ENCODE measurements at places on chromosomes 3 and 15.

DNA sequence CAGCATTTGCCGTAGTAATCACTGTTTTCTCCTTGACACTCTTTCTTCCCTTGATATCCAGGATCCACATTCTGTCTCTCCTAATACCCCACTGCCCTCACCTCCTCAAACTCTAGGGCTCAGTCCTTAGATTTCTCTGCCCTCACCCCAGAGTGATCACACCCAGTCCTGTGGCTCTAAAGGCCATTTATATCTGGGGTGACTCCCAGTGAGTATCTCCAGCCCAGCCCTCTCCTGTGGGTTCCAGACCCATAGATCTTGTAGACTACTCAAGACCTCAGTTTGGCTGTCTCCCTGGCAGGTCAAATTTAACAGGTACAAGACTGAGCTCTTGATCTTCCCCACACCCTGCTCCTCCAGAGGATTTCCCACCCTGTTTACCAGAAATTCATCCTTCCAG is 1.3 kb downstream of the GRK7 start:
- DNase-seq: no peak

DNA sequence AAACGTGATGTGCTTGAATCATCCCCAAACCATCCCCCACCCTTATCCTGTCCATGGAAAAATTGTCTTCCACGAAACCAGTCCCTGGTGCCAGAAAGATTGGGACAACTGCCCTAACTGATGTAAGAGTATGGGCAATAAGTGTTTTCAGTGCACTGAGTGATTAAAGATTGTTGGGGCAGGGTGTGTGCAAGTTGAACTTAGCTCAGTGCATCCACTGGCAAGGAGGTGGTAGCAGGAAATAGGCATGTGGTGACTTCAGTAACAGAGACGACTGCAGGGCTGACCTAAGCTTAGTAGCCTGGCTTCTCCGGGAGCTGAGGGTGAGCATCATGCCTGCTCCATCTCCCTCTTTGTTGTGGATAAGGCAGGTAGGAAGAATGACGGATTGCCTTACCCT is 27.5 kb downstream of the PAQR9 start:
- DNase-seq: no peak

GRCh38 chr3:143430568-143430967 is 311.0 kb downstream of the CHST2 start:
- no peak for DNase-seq

DNA sequence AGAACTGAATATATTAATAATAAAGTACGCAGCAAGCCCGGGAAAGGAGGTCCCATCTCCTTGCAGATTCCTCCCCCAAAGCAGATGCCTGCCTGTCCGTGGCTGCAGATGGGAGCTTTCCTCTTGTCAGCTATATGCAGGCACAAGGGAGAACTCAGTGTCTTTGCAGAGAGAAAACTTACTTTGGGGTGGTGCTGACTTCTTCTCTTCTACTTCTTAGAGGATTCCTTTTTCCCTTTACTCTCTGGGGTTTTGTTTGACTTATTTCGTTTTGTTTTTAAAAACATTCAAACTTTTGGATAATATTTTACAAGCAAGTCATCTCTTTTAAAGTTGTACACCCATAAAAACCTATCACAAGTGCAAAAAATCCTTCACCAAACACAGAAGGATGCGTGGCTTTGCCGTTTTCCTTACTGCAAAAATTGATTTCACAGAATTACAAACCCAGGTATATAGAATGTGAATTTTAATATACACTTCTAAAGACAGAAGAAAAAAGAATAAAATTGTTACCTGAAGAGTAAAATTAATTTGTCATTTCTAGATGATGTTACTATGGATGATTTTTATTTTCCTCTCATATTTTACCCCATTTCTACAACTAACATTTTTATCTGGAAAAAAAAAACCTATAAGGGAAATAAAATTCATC is 65.3 kb upstream of the IGF1R start:
- no peak for DNase-seq

DNA sequence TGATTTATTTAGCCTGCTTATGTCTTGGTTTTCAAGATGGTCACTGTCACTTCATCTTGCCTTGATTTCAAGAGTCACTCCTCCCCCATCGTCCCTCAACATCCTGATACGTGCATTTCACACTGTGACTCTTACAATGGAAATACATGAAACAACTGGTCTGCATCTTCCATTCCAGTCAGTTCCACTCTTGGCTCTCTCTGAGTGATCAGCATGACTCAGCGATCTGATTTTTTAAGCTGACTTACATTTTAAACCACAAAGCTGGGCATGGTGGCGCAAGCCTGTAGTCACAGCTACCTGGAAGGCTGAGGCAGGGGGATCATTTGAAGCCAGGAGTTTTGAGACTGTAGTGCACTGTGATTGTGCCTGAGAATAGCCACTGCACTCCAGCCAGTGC is 271.2 kb upstream of the ROPN1 start:
- DNase-seq: no peak

DNA sequence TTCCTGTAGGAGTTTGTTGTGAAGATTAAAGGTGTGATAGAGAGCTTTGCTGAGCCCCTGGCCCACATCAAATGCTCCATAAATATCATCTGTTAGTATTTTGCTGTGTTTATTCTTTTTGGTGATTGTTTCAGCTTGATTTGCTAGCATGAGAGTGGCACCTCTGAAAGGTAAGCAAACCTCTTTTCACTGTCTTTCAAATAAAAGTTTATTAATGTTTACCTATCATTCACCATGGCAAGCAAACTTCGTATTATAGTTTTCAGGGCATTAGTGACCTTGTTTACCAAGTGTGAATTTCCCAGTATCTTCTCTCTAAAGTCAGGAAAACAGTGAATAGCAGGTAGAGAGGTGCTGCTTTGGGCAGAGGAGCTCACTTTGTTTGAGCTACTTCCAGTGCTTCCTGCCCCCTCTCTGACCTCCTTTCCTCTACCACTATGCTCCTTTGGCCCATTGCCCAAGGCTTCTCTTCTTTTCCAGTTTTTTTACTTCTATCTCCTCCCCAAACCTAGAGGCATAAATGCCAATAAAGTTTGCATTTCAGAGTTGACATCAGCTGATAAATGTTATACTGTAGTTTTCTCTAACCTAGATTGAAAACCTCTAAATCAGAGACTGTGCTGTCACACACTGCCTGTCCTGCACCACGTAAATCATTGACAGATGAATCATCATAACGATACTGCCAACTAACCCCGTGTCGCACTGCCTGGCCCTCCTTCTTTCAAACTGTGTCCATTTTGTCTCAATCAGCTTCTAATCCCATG is 569.0 kb downstream of the TUSC7 start:
- DNase-seq: no peak

DNA sequence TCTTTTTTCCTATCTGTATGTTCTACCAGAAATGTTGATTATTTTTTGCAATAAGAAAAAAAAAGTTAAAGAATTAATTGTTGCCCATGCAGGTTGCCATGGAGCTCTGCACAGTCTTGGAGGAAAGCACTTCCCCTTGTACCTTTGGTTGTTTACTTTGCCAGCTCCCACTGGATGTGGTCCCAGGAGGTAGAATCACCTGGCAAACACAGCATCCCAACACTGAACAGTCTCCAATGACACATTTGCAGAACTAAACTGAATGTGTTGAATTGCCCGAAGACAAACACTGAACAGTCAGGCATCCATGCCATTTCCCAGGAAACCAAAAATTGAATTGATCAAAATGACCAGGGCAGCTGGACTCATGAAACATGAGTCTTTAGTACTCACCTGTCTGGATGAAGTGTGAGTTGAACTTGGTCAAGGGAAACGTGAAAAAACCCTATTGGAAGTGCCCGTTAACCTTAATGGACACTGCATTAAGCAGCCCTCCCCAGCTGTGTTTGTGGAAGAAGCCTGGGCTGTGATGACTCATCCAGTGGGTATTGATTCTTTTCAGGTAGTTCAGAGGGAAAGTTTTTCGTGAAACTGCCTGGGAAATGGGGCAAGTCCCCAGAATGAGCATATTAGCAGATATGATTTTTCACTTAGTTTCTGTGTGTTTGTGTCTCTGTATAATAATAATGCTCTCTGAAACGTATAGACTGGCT is 284.7 kb upstream of the STT3B start:
- no peak for DNase-seq

- DNase-seq: no peak
These were observed 150.4 kb upstream of the BFSP2 start for GRCh38 chr3:133249490-133249889.

DNA sequence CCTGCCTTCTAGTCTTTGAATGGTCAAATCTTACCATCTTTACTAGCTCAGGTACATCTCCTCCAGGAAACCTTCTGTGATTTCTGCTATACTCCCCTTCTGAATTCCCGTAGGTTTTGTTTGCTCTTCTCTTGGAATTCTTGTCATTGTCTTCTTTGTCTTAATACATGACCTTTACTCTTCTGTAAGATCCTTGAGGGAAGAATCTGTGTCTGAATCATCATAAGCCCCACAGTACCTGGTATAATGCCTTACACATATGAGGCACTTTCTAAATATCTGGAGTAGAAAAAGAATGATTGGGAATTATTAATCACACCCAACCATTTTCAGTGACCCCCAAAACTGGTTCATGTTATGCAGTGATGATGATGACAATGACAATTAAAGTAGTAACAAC is 210.1 kb upstream of the NR2E3 start:
- no peak for DNase-seq

DNA sequence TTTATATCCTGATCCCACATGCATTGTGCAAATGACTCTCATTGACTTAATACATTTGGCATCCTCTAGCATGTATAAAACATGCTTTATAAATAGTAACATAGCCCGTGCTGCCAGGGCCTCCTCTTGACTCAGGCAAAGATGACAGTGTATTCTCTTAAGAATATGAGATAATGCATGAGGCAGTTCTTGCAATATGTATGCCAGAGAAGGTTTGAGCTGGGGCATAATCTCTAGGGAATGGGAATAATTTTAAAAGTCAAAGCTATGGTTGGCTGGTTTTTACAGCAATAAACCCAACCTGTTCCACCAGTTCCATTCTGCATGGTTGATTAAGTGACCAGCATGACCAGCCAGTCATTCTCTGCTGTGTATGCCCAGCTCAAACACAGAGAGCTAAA is 179.0 kb upstream of the PFN2 start:
- no peak for DNase-seq

- no peak for DNase-seq
These were observed 98.6 kb downstream of the FBLN2 start for GRCh38 chr3:13647298-13648059.

DNA sequence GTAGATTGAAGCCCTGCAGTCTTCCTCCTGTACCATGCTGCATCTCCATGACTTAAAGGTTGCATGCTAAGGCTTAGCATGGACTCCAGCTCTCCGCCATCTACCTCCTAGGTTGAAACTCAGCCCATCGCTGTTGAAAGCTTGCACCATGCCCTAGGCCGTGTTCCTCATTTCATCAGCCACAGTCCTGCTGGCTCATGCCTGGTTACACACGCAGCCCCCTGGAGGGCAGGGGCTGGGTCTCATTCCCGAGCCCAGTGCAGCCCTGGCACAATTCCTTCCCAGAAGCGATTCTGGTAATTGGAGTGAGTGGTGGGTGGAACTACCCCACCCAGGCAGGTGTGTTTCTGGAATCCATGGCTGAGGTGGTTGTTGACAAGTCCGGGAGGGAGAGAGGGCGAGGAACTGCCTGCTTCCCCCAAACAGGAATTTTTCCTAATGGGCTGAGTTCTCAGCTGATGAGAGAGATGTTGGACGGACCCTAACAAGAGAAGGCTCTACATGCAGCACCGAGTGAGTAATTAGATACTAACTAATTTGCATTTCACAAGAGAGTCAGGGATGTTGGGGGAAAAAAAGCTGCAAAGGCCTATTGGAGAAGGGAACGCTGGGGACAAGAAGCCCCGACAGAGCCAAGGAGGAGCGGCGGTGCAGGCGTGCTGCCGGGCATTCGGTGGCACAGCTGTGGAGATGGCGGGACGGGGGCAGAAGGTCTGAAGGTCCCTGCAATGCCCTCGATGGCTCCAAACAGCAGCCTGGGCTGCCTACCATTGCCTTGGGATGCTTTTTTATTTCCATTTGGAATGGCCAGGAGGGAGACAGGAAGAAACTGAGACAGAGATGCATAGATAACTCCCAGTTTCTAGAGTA is 92.3 kb upstream of the TLE3 start:
- DNase-seq: no peak

- DNase-seq: no peak
These were observed 3.9 kb upstream of the VPS8 start for GRCh38 chr3:184808021-184808420.

DNA sequence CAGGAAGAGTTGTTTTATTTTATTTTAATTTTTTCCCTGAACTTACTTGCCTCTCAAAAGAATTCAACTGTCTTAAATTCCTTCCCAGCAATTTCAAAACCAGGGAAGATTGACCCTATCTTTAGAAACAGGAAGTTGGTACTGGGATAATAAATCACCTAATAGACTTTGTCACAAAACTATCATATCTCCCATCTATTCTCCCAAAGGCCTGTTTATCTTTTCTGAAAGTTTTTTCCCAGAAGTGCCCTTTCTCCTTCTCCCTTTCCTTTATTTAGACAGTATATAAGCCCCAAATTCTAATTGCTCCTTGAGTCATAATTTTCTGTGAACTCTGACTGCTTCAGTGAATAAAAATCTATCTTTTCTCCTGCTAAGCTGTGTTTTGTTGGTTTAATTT is 2.9 kb upstream of the RNF7 start:
- DNase-seq: no peak

DNA sequence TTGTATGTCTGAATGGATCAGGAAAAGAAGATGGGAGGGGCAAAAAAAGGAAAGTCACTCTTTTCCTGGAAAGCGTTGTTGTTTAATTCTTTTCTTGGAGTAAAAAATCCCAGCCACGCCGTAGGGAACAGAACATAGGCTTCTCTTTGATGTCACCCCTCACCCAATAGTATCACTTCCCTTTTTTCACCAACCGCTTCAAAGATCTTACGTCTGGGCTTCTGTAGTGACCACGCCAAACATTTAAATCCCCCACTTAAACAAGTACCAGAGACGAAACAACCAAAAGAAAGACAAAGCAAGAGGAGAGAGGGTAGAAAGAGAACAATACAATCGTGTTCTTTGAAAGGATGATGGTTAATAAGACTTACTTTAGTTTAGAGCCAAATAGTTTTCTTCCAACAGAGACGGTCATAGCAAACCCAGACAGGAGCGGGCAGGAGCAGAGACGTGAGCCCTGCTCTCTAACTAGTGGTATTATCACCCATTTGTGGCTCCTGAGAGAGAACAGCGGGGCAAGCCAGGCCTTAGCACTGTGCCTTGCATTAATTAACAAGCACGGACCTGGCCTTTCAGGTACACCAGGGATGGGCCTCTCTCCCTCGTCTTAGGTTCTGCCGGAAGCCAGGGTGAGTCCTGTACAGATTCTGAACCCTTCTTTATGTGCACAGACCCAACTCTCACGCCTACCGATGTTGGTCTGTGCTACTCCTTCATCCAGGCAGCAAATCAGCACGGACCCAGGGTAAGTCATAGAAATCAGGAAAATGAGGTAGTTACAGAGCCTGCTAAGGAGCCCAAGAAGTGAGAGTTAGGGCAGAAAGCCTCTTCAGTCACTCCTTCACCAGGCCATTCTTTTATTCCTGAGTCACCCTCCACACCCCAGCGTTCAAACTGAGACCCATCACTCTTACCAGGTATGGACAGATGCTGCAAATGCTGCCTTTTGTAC is 28.2 kb upstream of the BCL6 start:
- no peak for DNase-seq

DNA sequence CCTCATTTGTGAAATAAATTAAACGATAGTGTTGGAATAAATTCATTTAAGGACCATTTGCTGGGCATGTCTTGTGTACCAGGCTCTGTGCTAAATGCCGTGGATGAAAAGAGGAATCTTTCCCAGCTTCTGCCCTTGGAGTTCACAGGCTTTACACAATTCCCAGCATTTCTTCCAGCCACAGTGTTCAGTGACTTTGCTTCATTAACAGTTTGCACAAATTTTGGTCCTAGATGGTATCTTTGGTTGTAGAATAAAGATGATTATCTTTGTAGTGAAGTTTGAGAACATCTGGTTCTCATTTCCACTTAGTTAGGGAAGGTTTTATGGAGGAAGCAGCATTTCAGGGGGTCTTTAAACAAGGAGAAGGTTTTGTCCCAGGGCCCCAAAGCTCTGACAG is 100.1 kb downstream of the LRTM1 start:
- no peak for DNase-seq
